WTC11 (cell line): ENCODE measurements at places on chromosomes 1 and 21. TPM values are rescaled to one million over a fixed set of nuclear protein-coding genes. Genes with fewer than 3 reads are reported as not detected.

The HSF2BP gene
- 1.1 to 1.3 TPM (median 1.2 TPM) in 3 replicates for total RNA-seq

The CFHR4 gene
- total RNA-seq: 0.42 TPM in 1 of 3 replicates, not detected in the others

The SMYD2 gene
- 6.3 to 6.8 TPM (median 6.4 TPM) in 3 replicates for total RNA-seq

The FAM43B gene
- total RNA-seq: 2.9 to 3.1 TPM (median 3.1 TPM) in 3 replicates

The CR1L gene
- total RNA-seq: 12.5 to 16.5 TPM (median 13.7 TPM) in 3 replicates

The NTMT2 gene
- 0.24 to 0.44 TPM (median 0.44 TPM) in 3 replicates for total RNA-seq

The GBP5 gene
- 0.17 to 0.25 TPM (median 0.23 TPM) in 3 replicates for total RNA-seq

The MX1 gene
- total RNA-seq: 3.6 to 4.6 TPM (median 4.0 TPM) in 3 replicates

DNA sequence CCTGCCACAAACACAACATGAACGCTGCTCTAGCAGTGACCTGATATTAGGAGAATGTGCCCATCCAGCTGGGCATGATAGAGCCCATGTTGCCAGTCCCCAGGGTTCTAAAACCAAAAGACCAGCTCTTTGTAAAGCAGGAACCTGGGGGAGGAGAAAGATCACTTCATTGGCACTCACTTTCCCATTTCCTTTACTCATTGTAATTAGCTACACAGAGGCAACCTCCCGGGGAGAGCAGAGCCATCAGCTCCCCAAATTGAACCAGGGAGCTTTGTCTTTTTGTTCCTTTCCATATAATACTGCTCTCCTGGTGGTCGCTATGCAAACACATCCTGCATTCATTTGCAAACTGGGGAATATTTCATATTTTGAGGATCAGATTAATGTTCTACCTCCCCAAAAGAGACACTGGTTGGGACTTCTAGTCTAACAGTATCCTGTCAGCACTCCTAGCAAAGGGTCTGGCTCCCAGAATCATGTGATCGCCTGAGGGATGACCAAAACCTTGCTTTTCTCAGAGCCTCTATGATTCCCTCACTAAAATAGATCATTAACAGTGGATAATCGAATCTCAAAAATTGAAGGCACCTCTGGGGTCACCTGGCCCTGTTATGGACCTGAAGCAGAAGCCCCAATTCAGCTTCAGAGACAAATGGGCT is 76.7 kb upstream of the CD1D start:
- 0 out of 2 replicates have a peak, but pooled peaks cover under 1% of the 10 kb centered on the region for H3K27me3 ChIP-seq
- peak overlapping the region; percentile 60 for H3K4me3 ChIP-seq
- peaks cover 92% of the 10 kb centered on the region for H3K4me1 ChIP-seq
- H3K27ac ChIP-seq: peak overlapping the region; percentile 95

GRCh38 chr1:23524716-23525401 is 6.2 kb downstream of the E2F2 start:
- no peak for DNase-seq
- H3K27me3 ChIP-seq: peaks cover 15% of the 10 kb centered on the region
- peaks cover 5% of the 10 kb centered on the region for H3K36me3 ChIP-seq
- no peak overlapping the region for H3K27ac ChIP-seq
- H3K4me3 ChIP-seq: no peak overlapping the region

GRCh38 chr1:8046391-8046790 is 20.3 kb upstream of the ERRFI1 start:
- H3K27me3 ChIP-seq: peaks cover 3% of the 10 kb centered on the region; the same call in 1 of the 2 replicates
- peaks cover 9% of the 10 kb centered on the region for H3K36me3 ChIP-seq
- H3K4me1 ChIP-seq: no peaks in the 10 kb centered on the region
- H3K4me3 ChIP-seq: no peak overlapping the region
- DNase-seq: no peak
- no peak overlapping the region; the same call in 1 of the 2 replicates for H3K27ac ChIP-seq

GRCh38 chr1:231512147-231512698 is 16.2 kb upstream of the TSNAX start:
- no peak for DNase-seq
- peaks cover 8% of the 10 kb centered on the region for H3K4me1 ChIP-seq
- H3K4me3 ChIP-seq: no peak overlapping the region
- H3K36me3 ChIP-seq: no peaks in the 10 kb centered on the region
- H3K27ac ChIP-seq: no peak overlapping the region

GRCh38 chr21:42118901-42119300 is 47.8 kb downstream of the UMODL1 start:
- no peaks in the 10 kb centered on the region for H3K27me3 ChIP-seq
- no peak overlapping the region for H3K4me3 ChIP-seq
- DNase-seq: no peak
- no peak overlapping the region for H3K27ac ChIP-seq
- H3K36me3 ChIP-seq: no peaks in the 10 kb centered on the region

GRCh38 chr1:99110140-99111041 is 105.7 kb upstream of the PLPPR5 start:
- peak overlapping the region; percentile 5; the same call in 1 of the 2 replicates for H3K27ac ChIP-seq
- H3K4me3 ChIP-seq: no peak overlapping the region
- no peaks in the 10 kb centered on the region for H3K36me3 ChIP-seq

- no peak overlapping the region for H3K4me3 ChIP-seq
- peaks cover 17% of the 10 kb centered on the region for H3K4me1 ChIP-seq
These were observed 194.6 kb downstream of the SLC45A1 start for GRCh38 chr1:8512504-8512903.

- peaks cover 7% of the 10 kb centered on the region for H3K4me1 ChIP-seq
- no peaks in the 10 kb centered on the region for H3K27me3 ChIP-seq
- DNase-seq: peak; percentile 5
- H3K36me3 ChIP-seq: peaks cover 23% of the 10 kb centered on the region
- H3K27ac ChIP-seq: no peak overlapping the region
- H3K4me3 ChIP-seq: no peak overlapping the region
These were observed 45.2 kb downstream of the SLC37A1 start for GRCh38 chr21:42558846-42559245.

- H3K4me1 ChIP-seq: peaks cover 84% of the 10 kb centered on the region
- no peak for DNase-seq
- peak overlapping the region; percentile 89 for H3K4me3 ChIP-seq
- peaks cover 29% of the 10 kb centered on the region for H3K36me3 ChIP-seq
- no peaks in the 10 kb centered on the region for H3K27me3 ChIP-seq
These were observed 151.1 kb upstream of the CAMK1G start for GRCh38 chr1:209432443-209432825.

DNA sequence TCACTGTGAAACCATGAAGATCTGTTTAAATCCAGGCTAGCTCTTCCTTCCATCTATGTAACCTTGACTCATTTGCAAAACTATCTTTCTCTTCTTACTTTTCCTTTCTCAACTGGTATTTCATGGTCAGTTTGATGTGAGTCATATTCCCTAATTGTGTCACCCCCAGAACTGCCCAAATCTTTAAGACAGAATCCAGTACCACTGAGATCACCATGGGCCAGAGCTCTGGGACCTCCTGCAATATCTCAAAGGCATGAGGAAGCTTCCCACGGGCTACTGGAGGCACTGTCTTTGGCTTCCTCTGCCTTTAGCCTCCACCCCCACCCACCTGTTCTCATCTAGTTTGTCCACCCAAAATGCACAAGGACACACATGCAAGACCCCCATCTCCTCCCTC is 274.4 kb upstream of the FMN2 start:
- no peak overlapping the region for H3K4me3 ChIP-seq
- peaks cover 43% of the 10 kb centered on the region for H3K4me1 ChIP-seq
- H3K27me3 ChIP-seq: no peaks in the 10 kb centered on the region
- peak overlapping the region; percentile 4; the same call in 1 of the 2 replicates for H3K27ac ChIP-seq
- H3K36me3 ChIP-seq: no peaks in the 10 kb centered on the region
- DNase-seq: no peak

DNA sequence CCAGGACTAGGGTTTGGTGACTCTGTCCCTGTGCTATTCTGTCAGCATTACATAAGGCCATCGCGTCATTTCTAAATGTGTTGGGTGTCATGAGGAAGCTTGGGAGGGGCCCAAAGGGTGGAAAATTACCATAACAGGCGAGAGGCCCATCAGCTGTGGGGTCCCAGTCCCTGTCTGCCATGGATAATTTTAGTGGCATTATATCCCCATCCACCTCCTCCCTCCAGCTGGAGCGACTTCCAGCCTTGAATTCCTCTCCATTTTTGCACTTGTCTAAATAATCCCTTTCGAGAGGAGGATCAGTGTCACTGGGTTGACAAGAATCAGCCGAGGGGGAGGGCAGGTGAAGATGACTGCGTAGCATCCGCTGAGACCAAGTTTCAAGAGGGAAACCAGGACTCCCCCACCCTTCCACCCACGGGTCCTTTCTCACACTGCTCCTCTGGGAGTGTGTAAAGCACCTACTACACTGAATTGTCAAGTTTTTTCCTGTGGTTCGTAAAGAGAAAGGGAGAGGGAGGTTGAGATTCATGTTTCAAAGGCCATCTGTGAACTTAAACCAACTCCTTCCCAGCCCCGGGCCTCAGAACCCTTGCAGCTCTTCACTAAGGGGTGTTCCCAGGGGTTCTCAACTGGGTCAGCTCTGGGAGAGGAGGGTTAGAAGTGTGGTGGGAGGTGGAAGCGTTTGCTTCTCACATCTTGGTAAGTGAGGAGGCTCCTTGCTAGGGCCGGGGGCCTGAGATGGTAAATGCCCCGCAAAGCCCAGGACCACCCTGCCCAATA is 29.2 kb downstream of the VASH2 start:
- H3K27ac ChIP-seq: peak overlapping the region; percentile 71
- peaks cover 97% of the 10 kb centered on the region for H3K36me3 ChIP-seq
- DNase-seq: no peak
- H3K27me3 ChIP-seq: no peaks in the 10 kb centered on the region

DNA sequence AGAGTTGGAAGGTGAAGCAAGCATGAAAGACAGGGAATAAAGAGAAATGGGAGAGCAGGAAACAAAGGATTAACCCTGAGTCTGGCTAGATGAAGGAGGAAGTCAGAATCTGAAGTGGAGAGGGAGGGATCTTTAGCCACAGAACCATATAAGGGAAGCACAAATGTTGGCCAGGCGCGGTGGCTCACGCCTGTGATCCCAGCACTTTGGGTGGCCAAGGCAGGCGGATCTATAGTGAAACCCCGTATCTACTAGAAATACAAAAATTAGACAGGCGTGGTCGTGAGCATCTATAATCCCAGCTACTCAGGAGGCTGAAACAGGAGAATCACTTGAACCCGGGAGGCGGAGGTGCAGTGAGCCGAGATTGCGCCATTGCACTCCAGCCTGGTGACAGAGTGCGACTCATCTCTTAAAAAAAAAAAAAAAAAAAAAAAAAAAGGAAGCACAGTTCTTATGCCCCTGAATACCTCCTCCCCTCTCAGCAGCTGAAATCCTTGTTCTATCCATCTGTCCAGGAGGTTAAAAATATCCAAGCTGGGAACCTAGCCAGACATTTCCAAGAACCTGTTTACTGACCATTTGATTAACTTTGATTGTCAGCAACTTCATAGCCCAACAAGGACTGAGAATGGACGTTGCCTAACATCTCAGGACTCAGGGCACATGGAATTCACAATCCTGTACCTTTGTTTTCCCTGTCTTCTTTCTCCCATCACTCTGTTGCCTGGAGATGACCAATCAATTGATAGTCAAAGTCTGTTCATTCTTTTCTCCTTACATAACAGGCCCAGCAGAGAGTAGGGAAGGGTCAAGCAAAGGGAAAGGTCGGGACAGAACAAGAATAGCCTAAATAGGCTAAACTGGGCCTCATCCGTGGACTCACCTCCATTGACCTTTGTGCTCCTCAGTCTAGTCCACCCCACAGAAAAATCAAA is 10.6 kb downstream of the TXNIP start:
- peaks cover 38% of the 10 kb centered on the region for H3K4me1 ChIP-seq
- no peak for DNase-seq

- no peak overlapping the region for H3K4me3 ChIP-seq
- DNase-seq: no peak
- peak overlapping the region; percentile 91; the same call in 1 of the 2 replicates for H3K27ac ChIP-seq
- H3K4me1 ChIP-seq: peaks cover 23% of the 10 kb centered on the region
- no peaks in the 10 kb centered on the region for H3K36me3 ChIP-seq
These were observed 278.0 kb upstream of the KAZN start for GRCh38 chr1:14320518-14320917.

DNA sequence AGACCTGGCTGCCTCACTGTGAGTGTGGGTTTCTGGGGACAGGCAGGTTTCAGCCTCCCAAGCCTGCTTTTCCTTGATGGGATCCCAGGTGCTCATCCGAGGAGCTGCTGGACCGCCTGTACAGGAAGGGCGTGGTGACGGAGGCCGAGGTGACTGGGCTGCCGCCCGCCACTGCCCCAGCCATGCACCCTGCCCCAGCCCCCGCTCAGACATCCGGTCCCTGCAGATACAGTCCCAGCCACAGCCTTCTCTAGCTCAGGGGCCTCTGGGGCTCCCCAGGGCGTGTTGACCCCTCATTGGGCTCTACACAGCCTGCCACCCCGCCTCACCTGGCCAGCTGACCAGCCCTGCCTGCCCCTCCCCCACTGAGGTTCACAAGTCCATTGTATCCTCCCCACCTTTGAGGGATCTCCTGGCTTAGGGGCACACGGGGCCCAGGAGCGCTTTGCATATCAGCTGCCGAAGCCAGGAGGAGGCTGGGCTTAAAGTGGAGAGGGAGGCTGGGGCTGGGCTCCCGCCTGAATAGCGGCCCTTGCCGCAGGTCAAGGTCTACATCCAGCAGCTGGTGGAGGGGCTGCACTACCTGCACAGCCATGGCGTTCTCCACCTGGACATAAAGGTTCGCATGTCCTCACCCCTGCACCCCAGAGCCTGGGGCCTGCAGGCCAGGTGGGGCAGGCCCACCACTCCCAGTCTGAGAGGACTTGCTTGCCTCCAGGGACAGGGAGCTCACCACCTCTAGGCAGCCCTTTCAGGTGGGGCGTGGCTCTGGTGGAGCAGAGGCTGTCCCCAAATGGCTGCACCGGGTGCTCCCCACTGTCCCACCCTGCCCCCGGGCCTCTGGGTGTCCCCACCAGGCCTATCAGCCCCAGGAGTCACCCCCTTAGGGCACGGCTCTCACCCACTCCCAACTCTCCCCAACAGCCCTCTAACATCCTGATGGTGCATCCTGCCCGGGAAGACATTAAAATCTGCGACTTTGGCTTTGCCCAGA is 38.5 kb downstream of the TRIM11 start:
- no peak overlapping the region for H3K27ac ChIP-seq
- peak; percentile 48 for DNase-seq
- H3K36me3 ChIP-seq: no peaks in the 10 kb centered on the region
- no peaks in the 10 kb centered on the region; the same call in 1 of the 2 replicates for H3K27me3 ChIP-seq

GRCh38 chr1:2848006-2848670 is 46.6 kb upstream of the TTC34 start:
- H3K27ac ChIP-seq: no peak overlapping the region
- peaks cover 39% of the 10 kb centered on the region for H3K36me3 ChIP-seq
- no peak overlapping the region for H3K4me3 ChIP-seq
- H3K4me1 ChIP-seq: no peaks in the 10 kb centered on the region
- no peak for DNase-seq

DNA sequence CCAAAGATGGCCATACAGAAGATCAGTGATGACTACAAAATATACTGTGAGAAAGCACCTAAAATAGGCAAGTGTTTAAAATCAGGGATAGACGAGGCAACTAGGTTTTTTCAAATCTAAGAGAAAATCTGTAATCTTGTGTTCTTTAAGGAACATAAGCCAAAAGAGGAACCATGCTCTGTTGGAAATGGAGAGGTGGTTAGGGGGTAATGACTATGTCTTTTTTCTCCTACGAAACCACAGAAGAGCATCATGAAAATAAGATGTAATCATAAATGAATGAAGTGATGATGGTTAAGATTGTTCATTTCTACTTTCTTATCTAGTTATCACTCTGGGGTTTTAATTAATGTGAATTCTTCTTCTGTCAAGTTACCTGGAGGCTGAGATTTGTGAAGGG is 43.1 kb downstream of the RGSL1 start:
- no peak overlapping the region for H3K27ac ChIP-seq
- no peaks in the 10 kb centered on the region for H3K36me3 ChIP-seq
- no peak overlapping the region for H3K4me3 ChIP-seq
- no peaks in the 10 kb centered on the region for H3K4me1 ChIP-seq

- no peaks in the 10 kb centered on the region; the same call in 1 of the 2 replicates for H3K27me3 ChIP-seq
- DNase-seq: no peak
- H3K4me1 ChIP-seq: peaks cover 28% of the 10 kb centered on the region
- H3K4me3 ChIP-seq: no peak overlapping the region
These were observed 57.6 kb downstream of the SPSB1 start for GRCh38 chr1:9350013-9350908.

GRCh38 chr1:220579317-220579716 is 51.4 kb downstream of the MARK1 start:
- no peaks in the 10 kb centered on the region for H3K27me3 ChIP-seq
- H3K4me3 ChIP-seq: no peak overlapping the region
- H3K27ac ChIP-seq: no peak overlapping the region
- H3K36me3 ChIP-seq: peaks cover 12% of the 10 kb centered on the region
- 0 out of 2 replicates have a peak, but pooled peaks cover 4% of the 10 kb centered on the region for H3K4me1 ChIP-seq
